ENCODE measurements at places on chromosomes 6 and 20.
A peak's percentile ranks its signal among the peaks of the same experiment; 100 is the strongest.

DNA sequence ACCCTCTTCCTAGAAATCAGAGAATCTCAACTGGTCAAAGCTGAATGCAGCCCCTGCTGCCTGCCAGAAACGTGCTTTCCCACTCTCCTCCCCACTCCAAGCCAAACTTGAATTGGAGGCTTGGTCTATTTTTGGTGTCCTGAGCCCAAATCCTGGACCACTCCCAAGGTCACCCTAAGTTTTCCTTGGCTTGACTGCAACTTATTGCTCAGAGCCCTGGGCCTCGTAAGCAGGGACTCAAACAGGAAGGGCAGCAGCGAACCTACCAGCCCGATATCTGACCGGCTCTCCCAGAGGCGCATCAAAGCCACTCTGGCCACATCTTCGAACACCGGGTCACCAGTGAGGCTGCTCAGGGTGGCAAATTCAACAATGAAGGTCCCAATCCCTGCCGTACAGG is 12.7 kb downstream of the EDEM2 start:
- no peak for DNase-seq

DNA sequence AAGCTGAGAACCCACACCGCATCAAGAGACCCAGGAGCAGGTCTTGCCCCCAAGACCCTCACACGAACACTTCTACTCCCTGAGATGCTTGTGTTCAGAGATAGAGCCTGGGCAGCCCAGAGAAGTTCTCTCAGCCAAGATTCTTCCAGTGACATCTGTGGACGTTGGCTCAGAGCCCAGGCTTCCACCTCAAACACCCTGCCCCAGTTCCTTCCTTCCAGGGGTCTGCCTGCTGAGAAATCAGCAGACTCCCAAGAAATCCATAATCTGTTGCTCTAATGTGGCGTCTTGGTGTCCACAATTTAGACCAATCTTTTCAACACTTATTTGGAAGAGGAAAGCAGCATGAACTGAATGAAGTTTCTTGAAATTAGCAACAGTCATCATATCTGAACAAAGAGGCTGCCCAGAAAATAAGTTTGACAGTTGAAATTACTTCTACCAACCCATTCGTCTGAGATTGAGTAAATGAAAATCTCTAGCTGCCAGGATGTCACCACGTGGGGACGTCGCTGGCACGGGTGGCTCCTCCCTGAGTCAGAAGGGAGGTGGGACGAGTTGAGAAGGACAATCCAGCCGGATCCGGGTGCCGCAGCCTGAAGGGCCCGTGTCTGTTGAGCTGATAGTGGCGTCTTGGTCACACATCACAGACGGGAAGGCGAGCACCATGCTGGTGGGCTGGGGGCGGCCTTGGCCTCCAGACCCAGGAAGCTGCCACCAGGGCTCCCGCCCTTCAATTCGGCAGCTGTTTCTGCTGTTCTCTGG is 400.9 kb downstream of the TAF4 start:
- no peak for DNase-seq

DNA sequence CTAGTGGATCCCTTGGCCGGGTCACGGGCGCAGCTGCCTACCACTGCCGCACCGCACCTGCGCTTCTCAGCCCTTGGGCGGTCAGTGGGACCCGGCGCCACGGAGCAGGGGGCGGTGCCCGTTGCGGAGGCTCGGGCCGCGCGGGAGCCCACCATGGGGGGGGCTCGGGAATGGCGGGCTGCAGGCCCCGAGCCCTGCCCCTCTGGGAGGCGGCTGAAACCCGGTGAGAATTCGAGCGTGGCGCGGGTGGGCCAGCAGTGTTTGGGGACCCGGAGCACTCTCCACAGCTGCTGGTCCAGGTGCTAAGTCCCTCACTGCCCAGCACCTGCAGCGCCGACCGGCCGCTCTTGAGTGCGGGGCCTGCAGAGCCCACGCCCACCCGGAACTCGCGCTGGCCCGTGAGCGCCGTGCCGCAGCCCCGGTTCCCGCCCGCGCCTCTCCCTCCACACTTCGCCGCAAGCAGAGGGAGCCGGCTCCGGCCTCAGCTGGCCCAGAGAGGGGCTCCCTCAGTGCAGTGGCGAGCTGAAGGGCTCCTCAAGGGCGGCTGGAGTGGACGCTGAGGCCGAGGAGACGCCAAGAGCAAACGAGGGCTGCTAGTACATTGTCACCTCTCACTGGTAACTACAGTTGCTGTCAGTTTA is 120.5 kb upstream of the TMEM170B start:
- no peak for DNase-seq

DNA sequence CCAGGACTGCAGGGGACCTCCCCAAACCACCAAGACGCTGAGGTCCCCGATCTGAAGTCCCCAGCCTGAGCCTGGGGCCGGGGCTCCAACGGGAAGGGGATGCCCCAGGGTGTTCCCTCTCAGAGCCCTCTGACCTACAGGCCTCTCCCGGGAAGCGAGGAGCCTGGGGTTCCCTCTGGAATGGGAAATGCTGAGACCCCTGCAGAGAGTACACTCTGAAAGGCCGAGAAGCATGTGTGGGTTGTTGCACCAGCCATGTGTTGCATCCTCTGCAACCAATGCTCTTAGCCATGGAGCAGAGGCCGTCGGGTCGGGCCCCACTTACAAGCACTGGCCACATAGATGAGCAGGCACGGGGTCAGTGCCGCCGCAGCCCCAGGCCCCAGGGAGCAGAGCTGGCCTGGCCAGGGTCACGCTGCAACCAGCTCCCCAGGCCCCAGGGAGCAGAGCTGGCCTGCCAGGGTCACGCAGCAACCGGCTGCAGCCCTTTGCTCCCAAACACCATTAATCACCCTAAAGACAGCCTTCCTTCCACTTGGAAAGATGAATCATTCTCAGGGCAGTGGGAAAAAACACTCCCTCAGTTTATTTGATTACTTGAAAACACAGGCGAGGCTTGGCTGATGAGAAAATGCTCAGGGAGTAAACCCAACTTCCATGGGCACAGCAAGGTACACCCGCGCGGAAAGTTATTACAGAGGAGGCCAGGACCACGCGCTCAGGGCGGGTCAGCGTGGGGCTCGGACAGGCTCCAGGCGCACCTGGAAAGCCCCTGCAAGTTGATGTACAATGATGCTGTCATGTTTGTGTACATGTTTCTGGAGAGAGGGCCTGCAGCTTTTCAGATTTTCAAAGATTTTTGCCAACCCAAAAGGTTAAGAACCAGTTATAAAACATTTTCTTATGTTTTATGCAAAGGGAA is 78.0 kb upstream of the AFDN start:
- peak; percentile 81 for DNase-seq

GRCh38 chr20:408843-409696 is 971 bp downstream of the RBCK1 start:
- no peak for DNase-seq

GRCh38 chr6:54515013-54515412 is 206.8 kb downstream of the TINAG start:
- no peak for DNase-seq

Data from renal cortical epithelial cell (primary cell).